ENCODE measurements at places on chromosomes 11 and 22.

DNA sequence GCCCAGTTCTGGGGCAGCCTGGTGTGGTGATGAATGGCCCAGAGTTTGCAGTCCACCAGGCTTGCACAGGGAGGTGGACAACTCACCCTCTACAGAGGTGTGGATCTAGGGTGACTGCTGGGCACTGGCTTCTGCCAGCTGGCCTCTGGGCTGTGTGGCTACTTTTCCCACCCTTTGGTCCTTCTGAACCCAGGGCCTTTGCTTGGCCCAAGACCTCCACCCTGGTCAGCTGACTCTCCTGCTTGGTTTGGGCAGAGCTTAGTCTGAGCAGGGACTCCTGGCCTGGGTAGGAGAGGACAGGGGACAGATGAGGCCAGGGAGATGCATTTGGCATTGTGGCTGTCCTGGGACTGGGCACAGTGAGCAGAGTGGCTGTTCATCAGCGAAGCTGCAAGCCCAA is 83.0 kb upstream of the SHANK2 start:
- no peak for DNase-seq

DNA sequence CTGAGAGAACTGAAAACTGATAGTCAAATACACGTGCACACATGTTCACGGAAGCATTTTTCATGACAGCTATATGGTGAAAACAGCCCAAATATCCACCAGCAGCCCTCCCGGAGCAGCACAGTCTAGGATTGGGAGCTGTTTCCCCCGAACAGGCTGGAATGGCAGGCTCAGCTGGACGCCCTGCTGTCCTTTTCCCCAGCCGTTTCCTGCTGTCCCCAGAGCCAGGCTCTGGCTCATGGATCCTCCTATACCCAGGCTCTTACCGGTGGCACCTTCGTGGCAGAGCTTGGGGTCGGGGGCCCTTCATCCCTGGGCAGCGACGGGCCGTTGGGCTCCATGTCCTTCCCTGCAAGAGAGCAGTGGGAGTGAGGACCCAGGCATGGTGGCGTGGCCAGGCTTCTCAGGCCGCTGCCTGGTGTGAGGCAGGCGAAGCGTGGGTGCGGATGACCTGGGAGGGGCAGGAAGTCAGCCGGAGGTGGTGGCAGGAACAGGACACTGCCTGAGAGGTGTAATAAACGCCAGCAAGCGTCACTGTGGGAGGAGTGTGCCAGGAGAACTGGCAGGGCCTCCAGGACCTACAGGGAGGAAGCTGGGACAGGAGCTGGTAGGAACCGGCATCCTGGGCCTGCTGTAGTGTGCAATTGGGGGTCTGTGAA is 38.8 kb downstream of the OSBPL5 start:
- no peak for DNase-seq

DNA sequence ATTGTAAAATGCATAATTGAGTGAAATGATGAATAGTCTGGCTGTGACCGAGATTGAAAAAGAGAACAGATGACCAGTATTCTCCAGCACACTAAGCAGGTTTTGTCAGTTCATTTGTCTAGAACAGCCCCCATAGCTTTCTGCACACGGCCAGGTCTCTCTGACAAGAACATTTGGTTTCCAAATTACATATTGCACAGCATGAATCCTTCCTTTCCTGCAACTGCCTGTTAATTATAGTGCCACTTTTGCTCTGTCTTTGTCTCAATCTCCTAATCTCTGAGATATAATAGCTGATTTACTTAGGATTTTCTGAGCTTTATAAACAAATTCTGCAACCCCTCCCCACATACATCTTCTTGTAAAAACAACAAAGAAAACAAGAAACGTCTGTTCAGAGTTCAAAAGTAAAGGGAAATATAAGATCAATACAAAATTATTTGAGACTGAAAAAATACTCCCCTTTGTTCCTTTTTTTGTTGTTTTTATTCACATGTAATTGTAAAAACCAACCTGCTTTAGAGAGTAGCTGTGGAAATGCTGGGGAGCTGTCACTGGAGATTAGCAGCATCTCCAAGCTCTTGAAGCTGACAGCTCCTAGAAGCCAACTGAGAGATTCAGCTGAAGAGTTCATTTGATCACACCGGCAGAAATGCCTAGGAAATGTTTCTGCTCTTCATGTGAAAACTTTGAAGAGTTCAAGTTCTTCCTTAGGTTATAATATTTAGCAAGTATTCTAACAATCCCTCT is 998.1 kb downstream of the DLG2 start:
- no peak for DNase-seq

- DNase-seq = no peak
These were observed 57.8 kb downstream of the PPFIBP2 start for GRCh38 chr11:7571640-7572000.

DNA sequence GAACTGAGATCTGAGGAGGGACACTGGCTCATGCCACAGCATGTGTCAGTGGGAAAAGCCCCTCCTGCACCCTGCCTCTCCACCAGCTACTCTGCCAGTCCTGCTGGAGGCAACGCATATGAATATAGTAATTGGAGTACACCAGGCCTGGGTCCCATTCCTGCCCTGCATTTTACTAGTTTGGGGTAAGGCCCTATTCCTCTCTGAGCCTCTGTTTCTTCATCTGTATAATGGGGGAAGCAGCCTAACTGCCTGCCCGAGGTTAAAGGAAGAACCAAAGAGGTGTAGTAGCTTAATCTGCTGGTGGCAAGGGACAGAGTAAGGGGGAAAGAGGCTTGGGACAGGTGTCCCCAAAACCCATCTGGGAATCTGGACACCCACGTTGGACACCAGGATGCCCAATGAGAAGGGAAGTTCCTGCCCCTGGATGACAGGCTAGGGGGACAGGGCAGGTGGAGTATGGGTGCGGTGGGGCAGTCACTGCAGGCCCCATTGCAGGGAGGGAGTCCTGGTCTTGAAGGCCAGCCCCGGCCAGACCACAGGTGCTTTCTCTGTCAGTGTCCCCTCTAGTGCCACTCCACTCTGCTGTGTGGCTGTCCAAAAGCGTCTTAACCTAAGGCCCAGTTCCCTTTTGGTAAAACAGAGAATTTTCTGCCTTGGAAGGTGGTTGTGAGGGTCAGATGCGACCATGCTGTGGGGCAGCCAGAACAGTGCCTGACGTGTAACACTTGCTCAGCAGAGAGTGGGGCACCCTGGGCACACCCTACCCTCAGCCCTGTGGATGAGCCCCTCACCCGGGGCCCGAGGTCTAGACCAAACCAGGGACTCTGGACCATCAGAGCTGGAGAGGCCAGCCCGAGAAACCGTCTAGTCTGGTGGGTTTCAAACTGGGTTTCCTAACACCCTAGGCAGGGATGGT is 11.5 kb downstream of the TSKU start:
- DNase-seq = no peak

GRCh38 chr11:120121914-120122473 is 15.9 kb downstream of the TRIM29 start:
- DNase-seq = no peak

Data from activated CD8-positive, alpha-beta memory T cell treated with anti-CD3 and anti-CD28 coated beads for 4 hours (primary cell).